ENCODE measurements at places on chromosomes 16 and 17.

DNA sequence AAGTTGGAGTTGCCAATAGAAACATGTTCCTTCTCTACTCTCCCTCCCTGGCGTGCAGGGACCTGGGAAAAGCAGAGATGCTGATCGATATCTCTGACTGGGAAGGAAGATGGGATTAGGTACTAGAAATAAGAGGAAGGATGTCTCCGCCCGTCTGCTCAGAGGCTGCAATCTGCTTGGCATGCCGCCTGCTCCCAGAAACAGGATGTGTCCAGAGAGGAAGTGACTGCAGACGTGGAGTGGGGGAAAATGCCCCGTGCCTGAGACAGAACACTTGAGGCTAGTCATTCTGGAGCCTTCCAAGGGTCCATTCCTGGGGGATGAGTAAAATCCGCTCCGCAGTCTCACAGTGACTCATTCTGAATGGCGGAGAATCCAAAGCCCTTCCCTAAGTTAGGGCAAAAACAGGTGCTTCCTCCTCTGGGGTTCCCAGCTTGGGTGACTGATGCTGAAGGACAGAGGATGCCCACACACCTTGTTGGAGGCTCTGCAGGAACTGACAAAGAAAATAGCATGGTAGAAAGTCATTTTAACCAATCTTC, 45.0 kb upstream of the SMURF2 start:
- DNase-seq = no peak

DNA sequence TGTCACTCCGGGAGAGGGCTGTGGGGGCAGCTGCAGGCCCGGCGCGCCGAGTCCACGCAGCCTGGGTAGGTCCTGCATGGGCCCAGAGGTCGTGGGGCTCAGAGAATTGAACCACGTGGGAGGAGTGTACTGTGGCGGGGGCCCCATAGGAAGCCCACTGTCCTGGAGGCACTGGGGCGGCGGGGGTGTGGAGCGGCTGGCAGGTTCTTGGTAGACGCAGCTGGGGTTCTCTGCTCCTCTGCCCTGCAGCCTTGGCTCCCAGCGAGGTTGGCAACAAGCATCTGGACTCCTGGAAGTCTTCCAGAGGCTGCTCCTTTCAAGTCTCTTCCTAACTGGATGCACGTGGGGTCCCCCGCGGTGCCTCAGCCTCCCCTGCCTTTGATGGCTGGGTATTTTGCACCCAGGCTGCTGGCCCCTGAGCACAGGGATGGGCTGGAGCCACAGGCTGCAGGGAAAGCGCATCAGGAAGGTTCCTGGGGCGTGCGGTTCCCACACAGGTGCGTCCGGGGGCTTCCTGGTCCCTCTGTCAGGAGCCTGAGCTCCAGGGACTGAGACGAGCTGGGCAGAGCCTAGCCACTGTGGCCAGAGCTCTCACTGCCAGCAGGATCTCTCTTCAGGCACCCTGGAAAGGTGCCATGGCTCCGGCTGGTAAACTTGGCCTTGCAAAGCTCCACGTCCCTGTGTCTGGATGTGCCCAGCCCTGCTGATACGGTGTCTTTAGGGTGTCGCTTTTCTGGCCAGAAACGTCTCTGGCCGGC, 9.3 kb downstream of the KCTD5 start:
- DNase-seq = peak; percentile 3

DNA sequence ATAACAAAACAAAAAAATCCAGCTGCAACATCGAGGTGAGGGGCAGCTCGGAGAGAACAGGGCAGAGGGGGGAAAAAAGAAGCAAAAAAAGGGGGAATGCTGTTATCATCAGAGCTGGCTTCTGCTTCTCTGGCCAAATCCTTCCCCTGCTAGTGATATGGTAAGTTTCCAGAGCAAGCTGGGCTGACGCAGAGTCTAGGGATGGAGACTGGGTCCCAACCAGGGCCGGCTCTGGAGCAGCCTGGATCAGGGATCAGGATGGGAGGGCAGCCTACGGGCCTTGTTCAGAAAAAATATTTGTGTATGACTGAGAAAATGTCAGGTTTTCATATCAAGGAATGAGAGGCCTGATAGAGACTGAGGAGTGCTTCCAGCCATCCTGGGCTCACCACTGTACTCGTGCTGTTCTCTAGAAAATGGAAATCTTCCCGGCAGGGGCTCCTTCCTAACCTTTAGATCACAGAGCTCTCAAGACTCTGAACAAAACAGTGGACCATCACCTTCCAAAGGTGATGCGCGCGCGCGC, 726 bp upstream of the C1QTNF1 start:
- no peak for DNase-seq

- no peak for DNase-seq
These were observed 91.3 kb downstream of the WWP2 start for GRCh38 chr16:69853481-69853880.

DNA sequence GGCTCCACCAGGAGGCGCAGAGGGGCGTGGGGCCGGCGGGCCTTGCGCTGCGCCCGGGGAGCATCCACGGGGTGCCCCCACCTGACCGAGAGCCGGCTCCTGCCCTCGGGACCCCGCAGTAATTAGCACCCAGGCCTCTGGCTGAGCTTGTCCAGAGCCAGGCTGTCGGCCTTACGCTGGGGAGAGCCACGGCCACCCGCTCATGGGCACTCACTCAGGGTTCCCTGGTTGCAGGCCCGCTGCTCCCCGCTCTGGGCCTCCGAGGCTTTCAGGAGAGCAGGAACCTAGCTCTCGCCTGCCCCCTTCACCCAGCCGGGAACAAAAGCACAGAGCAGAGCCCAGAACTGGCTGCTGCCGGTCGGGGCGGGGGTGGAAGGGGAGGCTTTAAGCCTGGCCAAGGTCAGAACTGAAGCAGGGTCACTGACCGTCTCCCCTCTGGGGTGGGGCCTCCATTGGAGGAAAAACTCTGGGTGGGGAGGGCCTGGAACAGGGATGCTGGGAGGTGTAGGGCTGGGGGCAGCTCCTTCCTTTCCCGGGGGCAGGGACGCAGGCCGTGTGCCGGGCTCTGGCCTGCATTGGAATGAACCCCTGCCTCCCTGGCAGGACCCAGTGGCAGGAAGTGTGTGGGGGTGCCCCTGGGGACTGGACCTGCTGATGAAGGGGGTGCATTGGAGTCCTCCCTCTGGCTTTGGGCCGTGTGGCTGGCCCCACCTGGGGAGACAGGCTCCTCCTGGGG, 12.3 kb downstream of the GLIS2 start:
- peak; percentile 82 for DNase-seq

DNA sequence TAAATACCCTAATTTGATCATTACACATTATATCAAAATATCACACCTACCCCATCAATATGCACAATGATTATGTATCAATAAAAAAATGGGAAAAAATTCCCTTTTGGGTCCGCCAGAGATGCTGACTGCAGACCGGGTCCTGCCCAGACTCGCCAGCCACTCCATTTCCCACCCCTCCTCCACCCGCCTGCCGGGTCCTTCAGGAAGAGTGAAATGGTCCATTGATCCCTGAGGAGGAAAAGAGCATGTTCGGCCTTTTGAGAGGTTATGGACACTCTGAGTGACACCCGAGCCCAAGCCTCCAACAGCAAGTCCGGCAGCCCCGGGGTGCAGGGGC, 123.9 kb upstream of the ZFHX3 start:
- no peak for DNase-seq
